ENCODE measurements at places on chromosomes 1 and 21. TPM values are rescaled to one million over a fixed set of nuclear protein-coding genes. Genes with fewer than 3 reads are reported as not detected.

KCNQ4 gene
- 1.2 TPM for polyA plus RNA-seq

IL12RB2 gene
- polyA plus RNA-seq: 0.60 TPM

MAP3K21 gene
- 24.0 TPM for polyA plus RNA-seq

GBP7 gene
- 0.27 TPM for polyA plus RNA-seq

NBPF1 gene
- polyA plus RNA-seq: 81.2 TPM

CLCA4 gene
- not detected for polyA plus RNA-seq

NPPA gene
- 0.74 TPM for polyA plus RNA-seq

GFI1 gene
- polyA plus RNA-seq: 0.33 TPM

Data from left renal cortex interstitium (tissue), 4 donors.